ENCODE measurements at places on chromosomes 6 and 20.

DNA sequence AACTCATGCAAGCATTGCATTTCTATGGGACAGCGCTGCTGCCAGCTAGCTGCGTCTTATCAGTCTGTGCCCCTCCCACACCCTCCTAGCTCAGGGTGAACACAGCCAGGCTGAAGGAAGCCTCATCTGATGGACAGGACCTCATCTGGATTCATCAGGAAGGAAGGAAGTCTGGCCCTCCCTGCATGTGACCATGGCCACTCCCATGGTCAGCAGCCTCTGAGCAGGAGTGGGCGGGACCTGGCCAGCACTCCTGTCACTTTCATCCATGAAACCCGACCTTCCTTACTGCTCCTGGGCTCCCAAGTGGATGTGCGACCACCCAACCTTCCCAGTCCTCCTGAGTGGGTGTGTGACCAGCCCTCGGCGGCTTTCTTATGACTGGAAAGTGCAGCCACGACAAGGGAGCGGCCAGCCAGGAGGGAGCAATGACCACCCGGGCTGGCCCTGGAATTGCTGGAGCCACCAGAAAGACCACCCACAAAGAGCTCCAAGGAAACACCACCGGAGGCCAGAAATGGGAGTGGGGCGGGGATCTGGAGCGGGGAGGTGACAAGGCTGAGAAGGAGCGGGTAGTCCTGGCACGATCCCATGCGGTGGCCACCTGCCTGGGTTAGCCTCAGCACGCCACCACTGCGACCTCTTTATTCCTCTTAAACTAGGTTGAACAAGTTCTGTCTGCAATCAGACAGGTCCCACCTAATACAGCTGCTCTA lies 241.2 kb downstream of the TTLL2 start:
- no peak for DNase-seq

DNA sequence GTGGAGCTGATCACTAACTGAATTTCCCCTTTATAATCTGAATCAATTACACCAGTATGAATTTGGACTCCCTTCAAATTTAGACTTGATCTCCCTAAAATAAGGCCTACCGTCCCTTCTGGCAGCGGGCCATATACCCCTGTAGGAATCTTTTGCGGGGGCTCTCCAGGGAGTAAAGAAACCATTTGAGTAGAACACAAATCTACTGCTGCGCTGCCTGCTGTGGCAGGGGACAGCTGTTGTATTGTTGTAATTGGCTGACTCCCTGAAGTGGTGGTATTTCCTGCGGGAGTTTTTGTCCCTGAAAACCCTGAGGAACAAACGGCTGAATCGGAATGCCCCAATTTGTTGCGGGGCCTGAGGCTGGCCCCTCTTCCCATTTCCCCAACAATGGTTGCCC lies 16.0 kb upstream of the PTCRA start:
- DNase-seq = no peak

GRCh38 chr6:14294270-14294951 lies 176.8 kb downstream of the CD83 start:
- no peak for DNase-seq

GRCh38 chr6:100426241-100426640 lies 38.5 kb downstream of the SIM1 start:
- no peak for DNase-seq

- DNase-seq = no peak
Observed at GRCh38 chr20:20211988-20212518, 155.9 kb upstream of the INSM1 start.

DNA sequence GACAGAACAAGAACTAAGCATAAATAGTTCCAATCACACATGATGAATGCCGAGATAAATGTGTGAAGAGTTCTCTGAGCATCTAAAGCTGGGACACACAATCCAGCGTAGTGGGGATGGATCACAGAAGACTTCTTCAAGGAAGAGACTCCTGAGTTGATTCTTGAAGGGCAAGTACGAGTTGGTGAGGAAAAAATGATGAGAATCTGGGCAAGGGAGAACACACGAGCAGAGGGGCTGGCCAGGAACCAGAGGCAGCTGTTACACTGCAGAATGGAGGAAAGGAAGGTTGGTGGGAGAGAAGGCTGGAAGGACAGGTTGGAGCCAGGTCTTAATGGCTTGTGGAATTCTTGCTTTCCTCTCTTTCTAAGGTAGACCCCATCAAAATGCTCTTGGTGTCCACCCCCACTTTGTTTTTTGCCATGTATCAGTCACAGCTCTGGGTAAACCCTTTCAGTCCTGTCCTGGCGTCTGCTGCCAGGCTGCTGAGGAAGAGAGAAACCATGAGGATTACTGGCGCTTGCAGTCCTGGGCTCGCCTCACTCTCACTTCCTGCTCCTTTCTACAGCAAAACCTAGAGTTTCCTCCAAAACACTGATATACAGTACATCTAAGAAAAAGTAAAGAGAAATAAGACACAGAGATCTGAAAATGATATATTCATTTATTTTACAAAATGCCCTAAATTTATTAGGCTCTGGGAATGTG lies 127.6 kb upstream of the FAM184A start:
- peak; percentile 6 for DNase-seq

DNA sequence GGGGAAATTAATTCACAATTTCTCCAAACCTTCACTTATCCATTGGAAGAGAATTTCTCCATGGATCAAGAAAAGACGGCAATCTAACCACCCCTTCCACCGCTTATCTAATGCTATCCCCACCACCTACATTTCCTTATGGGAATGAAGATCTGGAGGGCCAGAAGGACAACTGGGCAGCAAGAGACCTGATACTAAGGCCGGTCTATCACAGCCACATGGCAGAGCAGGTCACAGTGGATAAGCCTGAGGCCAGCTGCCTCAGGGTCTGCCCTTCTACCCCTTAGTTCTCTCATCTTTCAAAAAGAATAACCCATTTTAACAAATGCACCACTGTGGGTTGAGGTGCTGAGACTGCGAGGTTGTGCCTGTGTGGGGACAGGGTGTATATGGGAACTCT lies 37.1 kb downstream of the MAN1A1 start:
- no peak for DNase-seq

GRCh38 chr6:26021350-26022131 lies 58.9 kb downstream of the TRIM38 start:
- DNase-seq = peak; percentile 95
